ENCODE measurements at places on chromosomes 2 and 18. TPM values are rescaled to one million over a fixed set of nuclear protein-coding genes. Genes with fewer than 3 reads are reported as not detected.

GRCh38 chr18:32478807-32479206, 8.1 kb upstream of the GAREM1 start:
- DNase-seq, result no peak

DNA sequence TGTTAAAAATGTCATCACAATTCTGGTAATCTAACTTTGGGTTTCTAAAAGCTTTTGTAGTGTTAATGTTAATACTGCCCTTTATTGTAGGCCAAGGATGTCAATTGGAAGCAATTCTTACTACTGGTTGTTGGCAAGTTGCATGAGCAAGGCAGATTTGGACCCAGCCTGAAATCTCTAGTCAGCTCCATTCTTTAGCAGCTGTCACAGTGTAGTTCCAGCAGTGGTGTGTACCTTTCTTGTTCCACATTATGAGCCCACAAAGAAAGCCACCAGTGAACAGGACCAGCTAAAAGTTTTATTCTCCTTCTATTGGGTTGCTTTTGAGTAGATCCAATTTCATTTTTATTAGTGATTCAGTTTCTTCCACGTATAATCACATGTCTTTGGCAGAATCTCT, 133.8 kb downstream of the CAMKMT start:
- no peak for DNase-seq

DNA sequence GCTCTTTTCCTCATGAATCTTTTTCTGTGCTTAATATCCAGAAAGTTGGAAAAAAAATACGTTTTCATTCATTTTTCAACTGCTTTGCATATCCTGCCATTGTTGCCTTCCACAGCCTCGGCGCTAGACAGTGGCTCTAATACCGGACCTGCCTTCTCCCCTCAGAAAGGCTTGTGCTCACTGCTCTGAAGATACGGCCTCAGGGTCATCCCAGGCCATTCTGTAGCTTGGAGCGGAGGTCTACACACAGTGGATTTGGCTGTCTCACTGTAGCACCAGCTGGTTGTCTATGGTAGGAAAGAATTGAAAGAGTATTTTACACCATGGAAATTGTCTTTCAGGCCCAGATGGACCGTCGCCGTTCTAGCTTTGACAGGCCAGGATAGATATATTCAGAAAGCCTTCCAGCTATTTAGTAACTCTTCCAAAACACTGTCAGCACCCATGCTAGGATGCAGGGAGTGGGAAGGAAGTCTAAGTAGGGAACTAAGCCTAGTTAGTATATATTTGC, 242.0 kb downstream of the TMEM182 start:
- DNase-seq, result no peak

DNA sequence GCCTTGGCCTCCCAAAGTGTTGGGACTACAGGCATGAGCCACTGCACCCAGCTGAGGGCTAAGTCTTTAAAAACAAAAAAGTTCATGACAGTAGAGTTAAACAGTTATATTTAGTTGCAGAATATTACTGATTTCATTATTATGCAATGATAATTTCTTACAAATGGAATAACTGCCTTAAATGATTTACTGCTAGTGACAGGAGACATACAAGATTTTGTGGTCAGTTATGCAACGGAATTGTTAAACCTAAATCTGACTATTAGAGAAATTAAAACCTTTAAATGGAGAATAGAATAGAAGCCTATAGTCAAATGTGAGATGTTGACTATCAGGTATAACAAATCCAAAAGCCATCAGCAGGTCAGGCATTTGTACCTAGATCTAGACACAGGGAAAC, 10.3 kb upstream of the DNAJC10 start:
- DNase-seq, result no peak

DNA sequence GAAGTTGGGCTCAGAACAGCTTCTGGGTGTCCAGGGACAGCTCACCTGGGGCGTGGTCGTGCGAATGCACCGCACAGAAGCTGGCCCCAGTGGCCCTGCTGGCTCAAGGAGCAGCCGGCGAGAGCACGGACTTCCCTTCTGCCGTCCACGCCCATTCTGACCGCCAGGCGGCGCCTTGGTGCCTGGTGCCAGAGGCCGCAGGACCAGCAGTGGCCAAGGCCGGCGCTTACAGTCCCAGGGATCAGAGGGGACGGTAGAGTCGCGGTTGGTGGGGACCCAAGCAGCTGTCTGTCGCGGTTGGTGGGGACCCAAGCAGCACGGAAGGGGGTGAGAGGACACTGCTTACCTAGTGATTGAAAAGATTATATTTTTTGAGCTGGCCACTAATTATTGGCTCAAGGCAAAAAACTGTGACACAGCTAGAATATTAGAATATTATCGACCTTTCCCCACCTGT, 25.7 kb downstream of the NPPC start:
- DNase-seq, result peak; percentile 71

DNA sequence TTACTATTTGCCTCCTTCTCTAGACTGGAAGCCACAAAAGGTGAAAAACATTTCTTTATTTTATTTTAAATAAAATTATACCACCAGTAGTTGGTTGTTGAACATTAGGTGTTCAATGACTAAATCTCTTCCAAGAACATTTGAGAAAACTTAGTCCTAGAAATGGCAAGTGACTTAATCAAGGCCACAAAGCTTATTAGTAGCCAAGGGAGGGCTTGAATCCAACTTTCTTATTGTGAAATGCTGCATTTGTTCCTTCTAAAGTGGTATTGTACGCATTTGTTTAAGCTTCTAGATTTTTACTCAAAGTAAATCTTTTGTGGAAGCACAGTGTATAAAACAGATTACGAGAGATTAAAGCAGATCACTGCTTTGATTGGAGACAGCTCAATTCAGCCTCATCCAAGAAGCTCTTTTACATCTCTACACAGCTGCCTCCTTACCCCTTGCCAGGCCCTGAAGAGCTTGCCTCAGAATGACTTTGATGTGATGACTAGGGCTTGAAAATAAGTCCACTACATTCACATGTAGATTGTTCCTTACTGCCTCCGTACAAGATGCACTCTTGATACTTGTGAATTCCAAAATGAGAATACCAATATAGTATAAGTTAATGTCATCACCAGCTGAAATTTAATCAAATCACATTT, 244.8 kb downstream of the XIRP2 start:
- no peak for DNase-seq

- DNase-seq, result no peak
Observed at GRCh38 chr2:136766073-136766404, 694 bp downstream of the THSD7B start.

DNA sequence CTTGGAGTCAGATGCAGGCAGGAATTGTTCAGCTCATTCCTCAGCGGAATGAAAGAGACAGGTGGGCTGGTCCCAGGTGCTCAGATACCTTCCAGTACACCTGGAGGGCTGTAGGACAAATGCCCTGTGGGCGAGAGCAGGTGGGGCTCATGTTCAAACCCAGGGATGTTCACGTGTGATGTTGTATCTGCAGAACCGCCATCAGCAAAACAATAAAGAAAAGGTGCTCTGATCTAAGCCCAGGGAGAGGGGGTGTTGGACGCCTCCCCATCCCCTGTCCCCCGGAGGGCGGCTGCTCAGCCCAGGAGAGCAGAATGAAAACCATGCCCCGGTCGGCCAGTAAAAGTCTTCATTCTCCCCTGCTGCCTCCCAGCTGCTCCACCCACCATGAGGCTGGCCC, 197.4 kb downstream of the HAUS1 start:
- DNase-seq, result no peak

DNA sequence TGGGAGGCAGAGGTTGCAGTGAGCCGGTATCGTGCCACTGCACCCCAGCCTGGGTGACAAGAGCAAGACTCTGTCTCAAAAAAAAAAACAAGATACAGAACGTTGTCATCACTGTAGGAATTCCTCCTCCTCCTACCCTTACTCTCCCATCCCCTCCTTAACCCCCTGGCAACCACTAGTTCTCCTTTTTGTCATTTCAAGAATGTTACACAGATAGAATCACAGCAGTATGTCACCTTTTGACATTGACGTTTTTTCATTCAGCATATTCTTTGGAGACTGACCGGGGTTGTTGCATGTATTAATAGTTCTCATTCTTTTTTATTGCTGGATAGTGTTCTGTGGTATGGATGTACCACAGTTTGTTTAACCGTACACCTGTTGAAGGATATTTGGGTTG, 32.4 kb downstream of the TTLL4 start:
- DNase-seq, result no peak

GRCh38 chr2:233764264-233764663, 4.2 kb downstream of the UGT1A1 start:
- no peak for DNase-seq

GRCh38 chr18:10245031-10245845, 209.2 kb upstream of the APCDD1 start:
- DNase-seq, result no peak

- DNase-seq, result peak; percentile 82
Observed at GRCh38 chr2:137947728-137948336, 16.4 kb upstream of the HNMT start.

- peak; percentile 87 for DNase-seq
Observed at GRCh38 chr2:70132244-70133126, 45.2 kb downstream of the PCBP1 start.

DNA sequence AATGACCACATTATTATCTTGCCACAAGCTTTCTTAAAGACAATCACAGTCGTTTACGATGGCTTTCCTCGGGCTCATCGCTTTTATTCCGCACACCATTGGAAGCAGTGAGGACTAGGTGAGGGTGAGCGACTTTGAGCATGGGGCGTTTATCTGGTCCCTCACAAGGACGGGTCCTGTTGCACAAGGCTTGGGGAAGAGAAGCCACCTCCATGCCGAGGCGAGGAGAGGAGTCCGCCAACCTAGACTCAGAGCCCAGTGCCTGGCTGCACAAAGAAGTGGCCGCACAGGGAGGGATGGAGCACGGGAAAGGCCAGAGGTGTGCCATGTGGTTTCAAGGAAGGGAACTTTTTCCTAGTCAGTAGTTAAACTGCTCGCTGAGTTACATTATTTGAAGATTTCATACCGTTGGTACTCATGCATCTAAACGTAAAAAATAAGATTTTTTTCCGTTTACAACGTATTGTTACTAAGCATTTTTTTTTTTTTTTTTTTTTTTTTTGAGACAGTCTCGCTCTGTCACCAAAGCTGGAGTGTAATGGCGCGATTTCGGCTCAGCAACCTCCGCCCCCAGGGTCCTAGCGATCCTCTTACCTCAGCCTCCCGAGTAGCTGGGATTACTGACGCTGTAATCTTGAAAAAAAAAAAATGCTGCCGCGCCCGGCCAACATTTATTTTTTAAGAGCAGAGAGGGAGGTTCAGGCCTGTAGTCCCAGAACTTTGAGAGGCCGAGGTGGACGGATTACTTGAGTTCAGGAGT, 849 bp upstream of the CYP27C1 start:
- no peak for DNase-seq

DNA sequence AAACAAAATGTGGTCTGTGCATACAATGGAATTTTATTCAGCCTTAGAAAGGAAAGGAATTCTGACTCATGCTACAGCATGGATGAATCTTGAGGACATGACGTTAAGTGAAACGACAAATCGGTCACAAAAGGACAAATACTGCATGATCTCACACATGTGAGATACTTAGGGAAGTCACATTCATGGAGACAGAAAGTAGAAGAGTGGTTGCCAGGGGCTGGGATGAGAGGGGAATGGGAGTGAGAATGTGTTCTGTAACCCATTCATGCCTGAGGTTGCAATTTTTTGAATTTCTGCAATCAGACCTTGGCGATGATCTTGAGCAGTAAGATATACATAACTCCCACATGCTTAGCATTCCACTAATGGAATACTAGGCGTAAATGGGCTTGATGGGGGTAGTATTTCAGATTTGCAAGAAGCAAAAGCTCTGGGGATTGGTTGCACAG, 22.0 kb downstream of the FHL2 start:
- peak; percentile 89 for DNase-seq

DNA sequence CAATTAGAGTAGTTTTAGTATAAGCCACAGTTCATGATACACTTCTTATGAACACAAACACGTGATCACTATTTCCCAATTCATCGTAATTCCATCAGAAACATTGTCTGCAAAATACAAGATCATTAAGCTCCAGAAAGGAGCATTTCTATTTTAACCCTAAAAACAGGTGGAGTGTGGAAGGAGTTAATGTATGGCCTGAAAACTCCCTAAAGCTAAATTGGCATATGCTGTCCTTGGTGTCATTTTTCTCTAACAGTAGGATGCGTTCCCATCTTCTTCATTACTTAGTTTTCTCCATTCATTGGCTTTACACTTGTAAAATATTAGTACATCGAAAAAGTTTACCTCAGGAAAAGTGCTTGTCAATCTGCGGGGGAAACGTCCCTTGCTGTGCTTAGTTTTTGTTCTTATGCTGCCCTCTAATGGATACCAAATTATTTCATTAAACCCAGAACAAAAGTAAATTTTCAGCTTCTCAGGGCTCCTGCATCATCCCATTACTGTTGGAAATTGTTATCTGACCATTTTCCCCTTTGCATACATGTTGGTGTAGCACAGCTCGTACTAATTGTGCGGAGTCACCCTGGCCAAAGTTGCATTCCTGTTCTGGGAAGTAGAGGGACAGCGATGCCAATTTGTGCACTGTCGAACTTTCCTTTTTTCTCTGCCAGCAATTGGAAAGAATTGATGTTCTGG, 153.4 kb downstream of the GPD2 start:
- peak; percentile 60 for DNase-seq

The MSH2 gene
- 30.5 TPM for total RNA-seq

The POTEJ gene
- total RNA-seq, result not detected

The GLB1L gene
- total RNA-seq, result 9.5 TPM

The VIL1 gene
- total RNA-seq, result not detected

The DPP4 gene
- total RNA-seq, result 3.0 TPM

Data from endothelial cell of umbilical vein (primary cell).